ENCODE measurements at places on chromosomes 3 and 15. TPM values are rescaled to one million over a fixed set of nuclear protein-coding genes. Genes with fewer than 3 reads are reported as not detected.

The CHL1 gene
- 3.1 TPM for total RNA-seq

The SLC51B gene
- total RNA-seq, result not detected

The TNK2 gene
- total RNA-seq, result 65.5 TPM

The GOLGA8R gene
- total RNA-seq, result 5.9 TPM

The CFAP161 gene
- 3.0 TPM for total RNA-seq

The PFKFB4 gene
- total RNA-seq, result 5.9 TPM

The CLDND1 gene
- 63.6 TPM for total RNA-seq

- DNase-seq, result no peak
These were observed 14.0 kb downstream of the FAM227B start for GRCh38 chr15:49606594-49606993.

- DNase-seq, result no peak
These were observed 24.8 kb upstream of the MEIS2 start for GRCh38 chr15:37125143-37125542.

GRCh38 chr15:68360721-68361120 is 71.2 kb downstream of the ITGA11 start:
- DNase-seq, result no peak

GRCh38 chr15:69116391-69116790 is 44.0 kb upstream of the GLCE start:
- no peak for DNase-seq

GRCh38 chr15:41989573-41990242 is 17.4 kb upstream of the EHD4 start:
- peak; percentile 75 for DNase-seq

DNA sequence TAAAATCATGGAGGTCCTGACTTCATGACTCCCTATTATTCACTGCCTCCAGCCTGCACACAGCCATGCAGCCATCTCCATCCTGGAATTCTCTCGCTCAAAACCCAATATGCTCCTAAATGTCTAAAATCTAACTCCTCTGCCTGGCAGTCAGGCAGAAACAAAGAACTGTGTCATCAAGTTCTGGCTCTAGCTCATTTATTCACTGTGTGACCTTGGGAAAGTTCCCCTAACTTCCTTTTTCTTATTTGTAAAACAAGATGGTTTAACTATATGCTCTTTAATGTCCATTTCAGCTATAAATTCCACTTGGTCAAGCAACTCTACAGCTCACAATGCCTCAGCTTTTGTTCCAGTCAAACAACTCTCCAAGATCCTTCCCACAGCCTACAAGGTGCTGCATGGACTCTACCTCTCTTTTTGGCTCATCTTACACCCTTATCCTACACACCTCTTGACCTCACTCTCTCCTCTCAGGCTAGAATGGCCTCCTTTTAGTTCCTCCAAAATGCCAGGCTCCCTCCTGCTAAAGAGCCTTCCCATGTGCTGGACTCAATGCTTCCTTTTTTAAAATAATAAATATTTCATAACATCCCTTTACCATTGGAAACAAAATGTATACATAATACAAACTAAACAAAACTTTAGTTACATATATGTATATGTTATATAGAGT is 16.4 kb downstream of the PIK3CB start:
- no peak for DNase-seq

GRCh38 chr3:178476886-178477285 is 59.4 kb upstream of the KCNMB2 start:
- DNase-seq, result no peak

DNA sequence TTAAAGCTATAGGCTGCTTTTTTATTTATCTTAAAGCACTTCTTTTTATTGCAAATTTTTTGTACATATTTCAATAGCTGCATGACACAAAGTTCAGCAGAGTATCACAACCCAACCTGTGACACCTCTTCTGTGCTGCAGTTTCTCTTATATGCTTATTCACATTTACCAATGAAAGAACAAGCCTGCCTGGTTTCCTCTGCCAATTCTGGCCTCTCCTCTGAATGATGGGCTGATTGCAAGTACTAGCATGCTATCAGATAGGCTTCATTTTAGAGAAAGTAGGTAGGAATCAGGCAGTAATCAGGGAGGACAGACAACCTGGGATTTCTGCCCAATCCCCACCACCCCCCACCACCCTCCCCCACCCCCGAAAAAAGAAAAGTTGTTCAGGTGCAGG is 26.6 kb downstream of the ACKR4 start:
- no peak for DNase-seq

- DNase-seq, result peak; percentile 77
These were observed 44.0 kb downstream of the ZBTB38 start for GRCh38 chr3:141412087-141412935.

GRCh38 chr3:141789281-141789680 is 26.1 kb downstream of the GRK7 start:
- DNase-seq, result no peak

DNA sequence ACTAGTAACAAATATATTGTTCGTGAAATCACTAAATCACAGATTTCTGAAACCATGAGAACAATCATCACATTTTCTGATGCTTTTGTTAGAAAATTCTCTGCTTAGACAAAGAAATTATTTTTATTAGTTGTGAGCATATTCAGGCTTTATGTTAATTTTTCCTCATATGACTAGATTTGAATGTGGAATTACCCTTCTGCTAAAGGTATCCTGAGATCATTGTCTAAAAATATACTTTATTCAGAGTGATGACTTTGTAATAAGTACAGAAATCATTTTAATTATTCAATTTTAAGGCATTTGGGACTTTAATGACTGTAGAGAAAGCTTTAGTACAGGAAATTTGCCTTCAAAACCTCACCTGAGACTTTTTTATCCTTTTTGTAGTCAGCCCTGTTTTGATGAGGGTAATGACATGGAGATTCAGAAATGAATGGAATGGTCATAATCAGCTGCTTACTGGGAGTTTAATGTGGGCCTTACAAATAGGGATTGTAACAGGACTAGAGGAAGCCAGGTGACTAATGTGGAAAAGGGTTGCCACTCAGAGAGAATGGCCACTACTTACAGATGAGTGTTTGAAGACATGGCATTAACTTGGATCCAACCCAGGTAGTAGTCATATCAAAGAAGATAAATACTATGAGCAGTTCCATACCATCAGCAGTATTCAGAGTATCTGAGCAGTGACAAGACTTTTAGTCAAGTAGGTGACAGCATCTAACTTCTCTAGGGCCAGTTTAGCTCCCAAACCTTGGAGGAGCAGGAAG is 148.3 kb downstream of the MBNL1 start:
- DNase-seq, result no peak

DNA sequence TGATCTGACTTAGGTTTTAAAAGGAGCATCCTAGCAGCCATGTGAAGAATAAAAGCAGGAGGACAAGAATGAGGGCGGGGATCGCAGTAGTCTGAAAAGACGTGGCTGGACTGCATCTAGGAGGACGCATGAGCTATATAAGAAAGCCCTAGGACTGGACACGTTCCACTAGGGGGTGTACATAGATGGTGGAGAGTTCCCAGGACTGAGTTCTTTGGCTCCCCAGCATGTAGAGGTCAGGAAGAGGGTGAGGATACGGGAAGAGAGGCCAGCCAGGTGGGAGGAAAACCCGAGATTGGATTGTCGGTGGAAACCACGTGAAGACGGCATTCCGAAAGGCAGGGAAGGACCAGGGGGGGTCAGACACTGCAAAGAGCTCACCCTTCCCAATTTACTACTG is 64.2 kb upstream of the CFAP161 start:
- no peak for DNase-seq

GRCh38 chr15:69159805-69160140 is 662 bp upstream of the GLCE start:
- no peak for DNase-seq

- no peak for DNase-seq
These were observed 18.2 kb downstream of the SENP8 start for GRCh38 chr15:72136170-72137051.

DNA sequence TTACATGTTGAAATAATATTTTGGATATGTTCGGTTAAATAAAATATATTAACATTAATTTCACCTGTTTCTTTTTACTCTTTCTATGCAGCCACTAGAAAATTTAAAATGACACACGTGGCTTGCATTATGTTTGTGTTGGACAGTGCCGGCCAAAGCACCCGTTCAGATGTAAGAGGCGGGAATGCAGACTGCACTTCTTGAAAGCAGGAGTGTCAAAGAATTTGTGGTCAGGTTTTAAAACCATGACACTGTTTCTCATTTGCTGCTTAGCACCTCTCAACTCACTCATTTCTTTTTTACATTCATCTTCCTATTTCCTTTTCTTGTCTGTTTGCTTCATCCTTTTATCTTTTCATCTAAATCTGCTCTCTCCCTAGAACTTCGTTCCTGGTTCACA is 35.3 kb upstream of the MINAR1 start:
- no peak for DNase-seq

- no peak for DNase-seq
These were observed 23.1 kb downstream of the RIOX2 start for GRCh38 chr3:97949110-97949485.

DNA sequence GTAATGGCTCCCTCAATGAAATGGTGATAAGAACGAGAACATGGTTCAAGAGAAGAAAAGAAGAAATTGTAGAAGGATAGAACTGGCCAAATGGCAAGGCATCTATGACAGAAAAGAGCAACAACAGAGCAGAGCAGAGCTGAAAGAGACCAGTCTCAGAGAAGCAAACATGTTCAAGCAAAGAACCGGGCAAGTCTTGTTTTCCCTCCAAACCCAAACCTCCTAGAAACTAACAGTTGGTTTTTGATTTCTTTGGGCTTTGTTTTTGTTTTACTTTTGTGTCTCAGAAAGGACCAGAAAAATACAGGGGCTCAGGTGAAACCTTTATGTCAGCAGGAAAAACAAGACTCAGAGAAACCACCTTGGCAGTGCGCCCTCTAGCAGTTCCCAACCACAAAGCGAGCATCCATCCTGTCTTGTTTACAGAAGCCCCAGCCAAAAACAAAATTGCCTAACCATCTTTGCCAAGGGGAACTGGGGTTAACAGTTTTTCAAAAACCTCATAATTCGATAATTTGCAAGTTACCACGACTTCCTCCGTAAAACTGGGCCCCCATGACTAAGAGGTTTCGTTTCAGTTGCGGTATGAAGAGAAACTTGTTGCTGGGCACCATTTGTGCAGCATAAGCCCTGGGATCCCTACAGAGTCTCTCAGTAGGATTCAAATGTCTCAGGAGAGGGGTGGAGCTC is 159.2 kb upstream of the SLC24A5 start:
- DNase-seq, result no peak

DNA sequence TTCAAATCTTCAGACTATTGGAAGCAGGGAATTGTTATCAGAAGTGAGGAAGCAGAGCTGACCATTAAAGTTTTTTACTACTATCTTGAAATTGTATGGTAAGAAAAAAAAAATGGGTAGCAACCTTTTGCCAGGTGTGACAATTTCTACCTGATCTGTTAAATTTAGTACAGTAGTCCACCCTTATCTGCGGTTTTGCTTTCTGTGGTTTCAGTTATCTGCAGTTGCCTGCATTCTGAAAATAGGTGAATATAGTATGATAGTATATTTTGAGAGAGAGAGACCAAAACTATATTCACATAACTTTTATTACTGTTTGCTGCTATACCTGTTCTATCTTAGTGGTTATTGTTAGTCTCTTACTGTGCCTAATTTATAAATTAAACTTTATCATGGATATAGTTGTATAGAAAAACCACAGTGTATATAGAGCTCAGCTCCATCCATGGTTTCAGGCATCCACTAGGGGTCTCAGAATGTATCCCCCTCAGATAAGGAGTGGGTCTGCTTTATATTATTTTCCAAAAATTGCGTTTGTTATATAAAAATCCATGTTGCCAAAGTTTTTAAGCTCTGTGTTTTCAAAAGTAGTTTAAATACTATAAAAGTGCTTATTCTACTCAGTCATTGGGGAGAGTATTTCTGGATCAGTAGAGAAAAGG is 69.9 kb downstream of the PTPRG start:
- no peak for DNase-seq

- no peak for DNase-seq
These were observed 77.1 kb downstream of the PEAK1 start for GRCh38 chr15:77342807-77343206.

DNA sequence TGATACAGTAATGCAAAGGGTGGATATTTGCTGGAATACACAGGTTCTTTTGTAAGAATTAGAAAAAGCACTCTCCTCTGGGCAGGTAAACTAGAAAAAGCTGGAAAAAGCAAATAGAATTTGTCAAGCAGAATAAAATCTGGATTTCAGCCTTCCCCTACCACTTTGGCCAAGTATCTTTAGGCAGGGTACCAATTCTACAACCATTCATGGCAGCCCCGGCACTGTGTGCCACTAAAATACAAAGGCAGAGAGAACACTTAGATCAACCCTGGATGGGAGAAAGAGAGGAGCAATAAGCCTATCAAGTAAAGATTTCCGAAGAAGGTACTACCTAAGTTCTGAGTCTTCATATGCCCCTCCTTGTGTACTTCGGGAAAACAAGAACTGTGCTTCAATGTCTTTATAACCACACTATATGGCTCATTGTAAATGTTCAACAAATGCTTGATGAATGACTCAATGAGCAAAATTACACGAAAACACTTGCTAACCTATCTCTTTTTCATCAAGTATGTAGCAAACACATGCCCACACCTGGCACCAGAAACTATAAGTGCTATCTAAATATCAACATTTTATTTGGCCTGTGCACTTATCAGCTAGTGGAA is 20.8 kb downstream of the STAG1 start:
- DNase-seq, result no peak

DNA sequence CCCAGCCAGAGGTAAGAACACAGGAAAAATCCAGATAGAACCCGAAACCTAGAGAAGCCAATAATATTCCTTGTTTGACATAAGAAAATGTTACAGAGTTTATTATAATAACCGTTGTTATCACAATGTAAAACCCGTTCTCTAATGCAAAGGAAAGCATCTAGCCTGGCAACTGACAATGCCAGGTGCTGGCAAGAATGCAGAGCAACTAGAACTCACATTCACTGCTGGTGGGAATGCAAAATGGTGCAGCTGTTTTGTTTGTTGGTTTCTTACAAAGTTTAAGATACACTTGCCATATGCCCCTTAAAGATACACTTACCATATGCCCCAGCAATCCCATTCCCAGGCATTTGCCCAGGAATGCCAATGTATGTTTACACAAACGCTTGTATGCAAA is 23.4 kb downstream of the VPS39 start:
- DNase-seq, result no peak

DNA sequence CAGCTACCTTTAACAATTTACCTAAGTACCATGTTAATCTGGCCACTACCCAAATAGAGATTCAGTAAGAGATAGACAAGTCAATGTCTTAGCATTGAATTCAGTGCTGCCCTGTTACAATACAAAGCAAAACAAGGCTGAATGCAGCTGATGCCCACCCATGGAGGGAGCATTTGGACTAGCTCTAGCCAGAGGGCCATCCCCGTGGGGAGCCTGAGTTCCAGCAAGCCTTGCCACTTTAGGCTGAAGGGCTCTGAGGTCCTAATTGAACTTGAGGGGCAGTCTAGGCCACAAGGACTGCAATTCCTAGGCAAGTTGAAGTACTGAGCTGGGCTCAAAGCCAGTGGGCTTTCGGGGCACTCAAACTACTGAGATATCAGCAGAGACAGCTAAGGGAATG is 265.9 kb downstream of the EFHB start:
- DNase-seq, result no peak

- no peak for DNase-seq
These were observed 222.0 kb downstream of the STT3B start for GRCh38 chr3:31754575-31755278.

Data from upper lobe of left lung (tissue), 6 donors.